NCI-H2081 treated with DMSO at 0.1 percent for 48 hours (cell line): ENCODE measurements at places on chromosomes 13 and 19.

DNA sequence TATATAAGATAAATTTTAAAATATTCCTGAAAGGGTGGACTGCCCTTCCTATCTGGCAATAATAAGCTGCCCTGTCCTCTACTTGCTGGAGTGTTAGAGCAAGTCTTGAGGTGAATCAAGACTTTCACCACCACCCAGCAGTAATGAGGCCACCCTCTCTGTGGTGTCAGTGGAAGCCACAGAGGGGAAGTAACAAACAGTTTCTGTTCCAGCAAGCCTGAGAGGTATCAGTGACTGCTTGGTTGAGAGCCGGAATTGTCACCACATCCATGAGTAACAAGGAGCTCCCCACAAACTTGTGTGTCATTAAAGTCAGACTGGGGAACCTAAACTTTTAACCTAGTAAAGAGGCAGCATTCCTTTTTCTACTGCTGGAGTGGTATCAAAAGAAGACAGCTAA lies 532.7 kb upstream of the SPRY2 start:
- no peak for DNase-seq

- DNase-seq = no peak
These were observed 130.5 kb upstream of the RNF113B start for GRCh38 chr13:98307463-98308085.

DNA sequence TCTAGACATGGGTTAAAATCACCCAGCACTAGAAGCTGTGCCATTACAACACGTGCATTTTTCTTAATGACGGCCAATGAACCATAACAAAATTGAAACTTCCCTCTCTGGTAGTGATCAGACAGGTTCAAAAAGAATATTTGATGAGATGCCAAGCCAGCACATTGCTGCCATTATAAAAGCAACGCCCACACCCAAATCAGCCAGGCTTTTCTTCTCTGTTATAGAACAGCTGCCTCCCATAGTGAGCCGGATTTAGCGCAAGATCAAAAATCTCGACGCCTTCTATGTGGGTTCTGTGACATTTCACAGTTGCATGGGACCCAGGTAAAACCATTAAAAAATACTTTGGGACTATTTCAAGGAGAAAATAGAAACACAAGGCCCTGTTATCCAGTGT lies 1158.0 kb downstream of the EFNB2 start:
- DNase-seq = no peak

- DNase-seq = no peak
These were observed 5.9 kb downstream of the ADGRE2 start for GRCh38 chr19:14772467-14772866.

DNA sequence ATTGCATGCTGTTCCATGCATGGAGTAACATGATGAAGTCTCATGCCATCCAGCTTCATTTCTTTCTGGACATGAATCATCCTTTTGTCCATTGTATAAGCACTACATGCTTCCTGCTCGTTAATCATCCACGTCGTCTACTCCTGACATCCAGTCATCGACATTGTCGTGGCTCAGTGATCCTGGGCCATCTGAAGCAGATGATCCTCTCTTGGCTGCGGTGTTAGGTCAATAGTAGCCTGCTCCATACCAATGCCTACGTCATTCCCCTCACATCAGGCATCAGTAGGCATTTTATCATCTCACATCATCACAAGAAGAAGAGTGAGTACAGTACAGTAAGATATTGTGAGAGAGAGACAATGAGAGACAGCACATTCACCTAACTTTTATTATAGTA lies 7.9 kb upstream of the MYO16 start:
- no peak for DNase-seq

GRCh38 chr13:41582027-41582463 lies 124.7 kb downstream of the RGCC start:
- no peak for DNase-seq

- DNase-seq = no peak
These were observed 55.0 kb downstream of the GPR12 start for GRCh38 chr13:26705536-26705935.

DNA sequence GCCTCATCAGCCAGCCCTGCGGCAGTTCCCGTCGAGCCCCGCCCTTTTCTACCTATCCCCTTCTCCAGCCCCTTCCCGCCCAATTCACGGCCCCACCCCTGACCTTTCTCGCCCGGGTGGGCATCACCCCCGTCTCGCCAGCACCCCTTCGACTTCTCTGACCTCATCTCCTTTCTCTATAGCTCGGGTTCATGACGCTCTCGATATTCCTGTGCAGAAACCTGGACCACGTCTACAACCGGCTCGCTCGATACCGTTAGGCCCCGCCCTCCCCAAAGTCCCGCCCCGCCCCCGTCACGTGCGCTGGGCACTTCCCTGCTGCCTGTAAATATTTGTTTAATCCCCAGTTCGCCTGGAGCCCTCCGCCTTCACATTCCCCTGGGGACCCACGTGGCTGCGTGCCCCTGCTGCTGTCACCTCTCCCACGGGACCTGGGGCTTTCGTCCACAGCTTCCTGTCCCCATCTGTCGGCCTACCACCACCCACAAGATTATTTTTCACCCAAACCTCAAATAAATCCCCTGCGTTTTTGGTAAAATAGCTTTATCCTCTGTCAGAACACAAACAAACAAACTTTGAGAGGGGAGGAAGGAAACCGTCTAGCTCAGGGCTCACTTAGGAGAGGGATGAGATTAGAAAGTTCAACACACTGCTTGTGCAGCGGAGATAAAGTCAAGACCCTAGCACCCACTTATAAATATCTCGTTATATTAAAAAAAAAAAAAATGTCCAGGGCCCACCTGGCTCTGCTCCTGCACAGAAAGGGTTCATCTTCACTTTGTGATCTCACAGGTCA lies 5.1 kb downstream of the CD37 start:
- DNase-seq = no peak

DNA sequence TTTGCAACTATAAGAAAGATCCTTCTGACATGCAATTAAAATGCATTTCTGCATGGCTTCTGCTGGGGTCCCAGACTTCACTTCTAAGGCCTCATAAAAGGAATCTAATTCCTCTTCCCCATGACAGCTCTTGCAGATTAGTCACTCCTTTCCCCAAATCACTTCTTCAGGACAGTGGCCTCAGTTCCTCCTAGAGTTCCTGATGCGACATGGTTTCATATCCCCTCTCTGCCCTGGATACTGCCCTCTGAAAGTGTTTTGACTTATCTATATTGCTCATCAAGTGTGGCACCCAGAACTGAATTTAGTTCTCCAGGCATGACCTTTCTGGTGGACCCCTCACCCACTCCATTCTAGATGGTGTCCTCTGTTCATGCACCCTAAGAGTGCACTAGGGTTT lies 238.1 kb downstream of the FOXO1 start:
- DNase-seq = no peak

DNA sequence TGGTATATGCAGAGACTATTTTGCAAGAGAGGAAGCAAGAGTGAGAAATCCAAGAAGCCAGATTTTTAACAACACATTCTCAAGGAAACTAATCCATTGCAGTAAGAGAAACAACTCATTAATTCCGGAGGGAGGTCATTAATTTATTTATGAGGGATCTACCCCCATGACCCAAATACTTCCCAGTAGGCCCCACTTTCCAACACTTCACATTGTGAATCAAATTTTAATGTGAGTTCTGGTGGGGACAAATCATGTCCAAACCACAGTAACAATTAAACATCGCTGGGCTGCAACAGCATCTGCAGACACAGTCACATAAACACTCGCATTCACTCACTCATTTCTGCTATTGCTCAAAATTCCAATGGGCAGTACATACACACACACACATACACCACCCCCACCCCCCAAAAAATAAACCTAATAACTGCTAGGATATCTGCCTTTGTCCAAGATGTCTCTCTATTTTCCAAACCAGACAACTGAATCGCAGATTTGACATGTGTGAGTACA lies 1483.7 kb downstream of the PCDH9 start:
- DNase-seq = no peak

GRCh38 chr13:98484289-98485219 lies 92.4 kb downstream of the STK24 start:
- no peak for DNase-seq

GRCh38 chr19:10894911-10895213 lies 23.5 kb downstream of the CARM1 start:
- no peak for DNase-seq

DNA sequence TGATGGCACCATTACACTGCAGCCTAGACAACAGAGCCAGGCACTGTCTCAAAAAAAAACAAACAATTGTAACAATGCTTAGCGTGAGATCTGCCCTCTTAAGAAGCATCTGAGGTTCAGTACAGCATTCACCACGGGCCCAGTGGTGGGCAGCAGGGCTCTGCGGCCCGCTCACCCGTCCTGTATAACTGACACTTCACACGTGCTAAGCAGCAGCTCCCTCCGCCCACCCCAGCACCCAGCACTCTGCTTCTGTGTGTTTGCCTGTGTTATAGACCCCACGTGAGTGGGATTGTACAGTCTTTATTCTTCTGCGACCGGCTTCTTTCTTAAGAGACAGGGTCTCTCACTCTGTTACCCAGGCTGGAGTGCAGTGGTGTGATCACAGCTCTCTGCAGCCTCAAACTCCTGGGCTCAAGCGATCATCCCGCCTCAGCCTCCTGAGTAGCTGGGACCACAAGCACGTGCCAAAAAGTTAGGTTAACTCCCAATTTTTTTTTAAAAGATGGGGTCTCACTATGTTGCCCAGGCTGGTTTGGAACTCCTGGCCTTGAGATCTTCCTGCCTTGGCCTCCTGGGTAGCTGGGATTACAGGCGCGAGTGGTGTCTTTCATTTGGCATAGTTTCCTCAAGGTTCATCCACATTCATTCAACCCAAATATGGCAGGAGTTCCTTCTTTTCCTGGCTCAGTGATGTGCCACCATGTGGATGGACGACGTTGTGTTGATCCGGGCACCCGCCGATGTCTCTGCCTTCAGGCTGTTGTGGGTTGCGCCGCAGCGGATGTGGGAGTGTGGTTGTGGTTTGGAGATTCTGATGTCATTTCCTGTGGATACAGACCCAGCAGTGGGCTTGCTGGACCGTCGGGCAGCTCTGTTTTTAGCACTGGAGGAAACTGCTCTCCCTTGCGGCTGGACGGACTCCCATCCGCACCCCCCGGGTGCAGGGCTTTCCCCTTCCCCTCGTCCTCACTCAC lies 170.0 kb downstream of the KDM4B start:
- no peak for DNase-seq

DNA sequence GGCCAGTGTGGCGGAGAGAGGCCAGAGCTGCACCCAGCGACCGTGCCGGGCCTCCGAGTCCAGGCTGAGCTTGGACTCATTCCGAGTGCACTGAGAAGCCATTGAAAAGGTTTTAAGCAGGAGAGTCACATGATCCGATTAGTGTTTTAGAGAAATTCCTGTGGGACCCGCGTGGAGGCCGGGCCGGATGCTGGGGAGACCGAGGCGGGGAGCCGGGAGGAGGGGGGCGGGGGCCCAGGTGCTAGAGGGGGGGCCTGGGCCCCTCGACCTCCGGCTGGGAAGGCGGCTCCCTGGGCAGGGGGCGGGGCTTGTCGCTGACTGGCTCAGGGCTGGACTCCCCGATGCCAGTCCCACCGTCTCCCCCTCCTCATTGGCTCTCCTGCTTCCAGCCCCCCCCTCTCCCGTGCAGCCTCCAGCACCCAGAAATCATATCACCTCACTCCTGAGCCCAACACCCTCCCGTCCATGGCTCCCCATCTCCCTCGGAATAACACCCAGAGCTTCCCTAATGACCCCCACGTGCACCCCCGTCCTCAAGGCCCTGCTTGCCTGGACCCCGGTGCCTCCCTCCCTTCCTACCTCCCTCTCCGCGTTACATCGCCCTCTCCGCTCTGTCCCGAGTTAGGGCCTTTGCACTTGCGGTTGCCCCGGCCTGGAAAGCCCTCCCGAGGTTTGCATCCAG lies 5.2 kb upstream of the ZNF579 start:
- no peak for DNase-seq

GRCh38 chr13:113748101-113748861 lies 10.7 kb upstream of the TMEM255B start:
- no peak for DNase-seq

- DNase-seq = no peak
These were observed 444 bp upstream of the NCCRP1 start for GRCh38 chr19:39196320-39196719.

- no peak for DNase-seq
These were observed 75.5 kb downstream of the TNFSF13B start for GRCh38 chr13:108345016-108345415.

- DNase-seq = no peak
These were observed at the start of gene SLITRK1 for GRCh38 chr13:83881917-83882605. SLITRK1 (minus strand) TSS chr13:83882474; CDS start chr13:83881507, 967 bp downstream.

DNA sequence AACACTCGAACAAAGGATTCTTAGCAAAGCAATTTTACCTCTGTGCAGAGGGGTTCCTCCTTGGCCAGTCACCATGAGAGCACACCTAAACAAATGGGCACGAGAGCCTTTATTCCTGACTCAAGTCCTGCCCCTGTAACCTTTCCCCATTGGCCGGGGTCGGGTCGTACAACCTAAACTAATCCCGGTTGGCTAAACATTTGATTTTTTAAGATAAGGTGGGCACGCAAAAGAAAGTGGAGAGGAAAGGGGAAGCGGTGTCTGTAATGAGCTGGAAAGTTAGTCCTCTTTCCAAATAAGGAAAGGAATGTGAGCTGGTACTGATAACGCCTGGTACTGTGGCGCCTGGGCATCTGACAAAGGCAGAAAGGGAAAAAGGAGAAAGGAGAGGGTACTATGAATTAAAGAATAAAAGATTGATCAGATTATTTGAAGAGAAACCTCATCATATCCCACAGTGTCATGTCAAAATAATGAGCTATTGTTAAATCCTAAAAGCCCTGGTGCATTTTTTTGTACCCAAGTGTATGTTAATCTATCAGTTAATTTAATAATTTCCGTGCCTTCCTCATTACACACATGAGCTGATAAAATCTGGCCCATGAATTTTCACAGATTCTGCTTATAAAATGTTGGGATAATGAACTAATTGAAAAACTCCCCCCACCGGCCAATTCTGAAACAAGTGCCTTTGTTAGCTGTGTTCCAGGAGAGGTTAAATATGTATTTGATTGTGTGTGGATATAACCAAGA lies 335.7 kb downstream of the RFC3 start:
- no peak for DNase-seq

DNA sequence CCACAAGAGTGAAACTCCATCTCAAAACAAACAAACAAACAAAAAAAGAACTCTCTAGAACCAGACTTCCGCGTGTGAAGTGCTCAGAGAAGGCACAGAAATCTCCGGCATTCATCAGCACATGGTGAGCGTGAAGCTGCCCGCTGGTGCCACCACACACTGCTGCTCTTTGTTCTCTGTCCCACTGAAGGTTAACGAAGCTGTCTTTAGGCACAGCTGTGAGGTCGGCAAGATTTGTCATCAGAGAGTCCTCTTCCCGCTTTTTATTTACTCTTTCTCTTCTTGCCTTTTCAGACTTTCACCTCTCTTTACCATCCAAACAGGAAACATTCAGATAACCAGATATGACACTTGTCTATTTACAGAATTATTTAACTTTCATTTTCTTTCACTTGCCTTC lies 115.2 kb upstream of the ARGLU1 start:
- DNase-seq = no peak

GRCh38 chr13:40982772-40983171 lies 36.3 kb downstream of the ELF1 start:
- no peak for DNase-seq
